Fibroblast of skin of right biceps (primary cell): ENCODE measurements at places on chromosomes 4 and X.
A peak's percentile ranks its signal among the peaks of the same experiment; 100 is the strongest.

DNA sequence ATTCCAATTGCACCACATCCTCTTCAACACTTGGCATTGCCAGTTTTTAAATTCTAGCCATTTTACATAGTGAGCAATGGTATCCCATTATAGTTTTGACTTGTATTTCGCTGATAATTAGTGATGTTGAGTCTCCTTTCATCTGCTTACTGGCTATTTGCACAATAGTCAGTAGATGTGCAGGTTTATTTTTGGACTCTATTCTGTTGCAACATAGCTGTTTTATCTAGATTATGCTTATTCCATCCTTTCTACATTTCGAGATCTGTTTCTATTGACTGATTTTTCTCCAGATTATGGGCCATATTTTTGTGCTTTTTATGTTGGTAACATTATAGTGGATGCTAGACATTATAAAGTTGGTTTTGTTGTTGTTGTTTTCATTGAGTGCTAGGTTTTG is 106.1 kb downstream of the WWC2 start:
- no peak for DNase-seq

DNA sequence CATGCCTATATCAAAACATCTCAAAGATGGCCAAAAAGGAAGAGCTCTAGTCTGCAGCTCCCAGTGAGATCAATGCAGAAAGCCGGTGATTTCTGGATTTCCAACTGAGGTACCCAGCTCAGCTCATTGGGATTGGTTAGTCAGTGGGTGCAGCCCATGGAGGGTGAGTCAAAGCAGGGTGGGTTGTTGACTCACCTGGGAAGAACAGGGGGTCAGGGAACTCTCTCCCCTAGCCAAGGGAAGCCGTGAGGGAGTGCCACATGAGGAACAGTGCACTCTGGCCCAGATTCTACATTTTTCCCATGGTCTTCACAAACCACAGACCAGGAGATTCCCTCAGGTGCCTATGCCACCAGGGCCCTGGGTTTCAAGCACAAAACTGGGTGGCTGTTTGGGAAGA is 57.3 kb upstream of the FGF16 start:
- no peak for DNase-seq

DNA sequence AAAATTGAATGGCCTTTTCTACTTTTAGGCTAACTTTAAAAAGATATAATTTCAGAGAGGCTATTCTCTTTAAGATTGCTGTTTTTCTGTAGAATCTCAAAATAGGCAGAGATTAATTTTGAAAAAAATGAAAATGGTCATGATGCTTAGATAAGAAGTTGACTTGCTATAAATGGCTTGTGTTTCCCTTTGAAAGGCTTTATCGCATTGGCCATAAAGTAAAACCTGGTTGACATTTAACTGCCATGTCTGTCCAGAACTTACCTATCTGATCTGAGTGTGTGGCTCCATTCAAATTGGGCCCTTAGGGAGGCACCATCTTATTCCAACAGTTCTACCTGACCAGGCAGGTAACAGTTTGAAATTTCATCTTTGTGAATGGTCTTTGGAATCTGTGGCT is 56.1 kb downstream of the AFF2 start:
- no peak for DNase-seq

- no peak for DNase-seq
Measured at GRCh38 chrX:133190877-133191738, 27.0 kb downstream of the TFDP3 start.

DNA sequence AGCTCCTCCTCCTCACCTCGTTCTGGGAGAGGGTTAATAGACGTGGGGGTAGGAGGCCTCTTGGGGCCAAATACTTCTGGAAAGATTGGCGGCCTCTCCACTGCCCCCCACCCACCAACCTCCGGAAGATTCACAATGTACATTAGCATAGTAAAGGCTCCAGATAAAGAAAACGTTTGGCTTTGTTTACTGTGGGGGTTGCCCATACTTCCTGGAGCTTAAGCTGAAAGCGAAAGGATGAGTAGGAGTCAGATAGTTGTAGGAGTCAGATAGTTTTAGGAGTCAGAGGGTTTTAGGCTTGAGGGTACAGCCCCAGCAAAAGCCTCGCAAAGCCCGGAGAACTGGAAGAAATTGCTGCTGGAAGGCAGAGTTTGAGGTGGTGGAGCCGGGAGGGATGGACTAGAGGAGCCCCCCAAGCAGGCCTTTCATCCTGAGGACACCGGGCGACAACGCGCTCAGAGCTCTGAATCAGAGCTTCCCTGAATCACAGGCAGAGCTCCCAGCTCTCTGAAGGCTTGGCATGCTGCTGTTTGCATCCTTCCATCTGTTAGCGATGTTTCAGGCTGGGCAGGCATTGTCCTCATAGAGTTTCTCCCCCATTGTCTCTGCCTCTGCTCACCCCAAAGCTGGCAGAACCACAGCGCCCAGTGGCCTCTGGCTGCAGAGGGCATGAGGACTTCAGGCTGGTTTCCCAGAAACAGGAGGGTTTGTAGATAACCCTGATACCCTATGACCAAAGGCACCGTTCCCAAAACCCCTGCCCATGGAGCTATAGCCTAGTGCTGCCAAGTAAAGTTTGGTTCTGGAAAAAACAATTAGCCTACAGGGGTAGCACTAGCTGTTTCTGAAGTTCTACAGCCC is 280.7 kb downstream of the BCOR start:
- peak; percentile 57 for DNase-seq

DNA sequence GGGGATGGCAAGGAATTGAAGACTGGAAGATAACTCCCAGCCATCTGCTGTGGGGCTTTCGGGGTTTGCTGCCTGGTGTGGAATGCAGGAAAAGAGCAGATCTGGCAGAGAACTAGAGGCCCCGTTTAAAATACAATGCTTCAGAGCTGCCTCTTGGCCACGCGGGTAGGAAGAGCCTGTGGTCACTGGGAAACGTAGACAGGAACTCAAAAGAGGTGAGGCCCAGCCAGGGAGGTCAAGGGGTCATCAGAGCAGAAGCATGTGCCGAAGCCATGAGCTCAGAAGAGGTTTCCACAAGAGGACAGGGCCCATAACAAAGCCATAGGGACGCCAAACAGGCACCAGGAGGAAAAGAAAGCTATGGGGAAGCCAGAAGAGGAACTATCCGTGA is 14.5 kb upstream of the STS start:
- peak; percentile 18 for DNase-seq

- DNase-seq = no peak
Measured at GRCh38 chr4:147809211-147809610, 77.3 kb downstream of the ARHGAP10 start.

GRCh38 chr4:184950926-184951325 is 67.4 kb upstream of the HELT start:
- no peak for DNase-seq

DNA sequence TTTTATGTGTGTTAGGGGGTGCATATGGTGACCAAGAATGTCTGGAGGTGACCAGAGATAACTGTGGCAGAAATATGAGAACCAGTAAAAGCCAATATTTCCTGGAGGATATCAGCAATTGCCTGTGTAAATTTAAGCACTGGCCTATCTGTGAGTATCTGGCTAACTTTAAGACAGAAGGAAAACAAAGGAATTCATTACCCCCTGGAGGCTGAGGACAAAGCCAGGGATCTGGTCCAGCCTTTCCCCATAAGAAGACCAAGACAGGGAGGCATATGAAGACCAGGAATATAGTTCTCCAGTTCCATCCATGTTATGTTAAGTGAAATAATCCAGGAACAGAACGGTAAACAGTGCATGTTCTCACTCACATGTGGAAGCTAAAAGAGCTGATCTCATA is 49.2 kb downstream of the MFAP3L start:
- no peak for DNase-seq

- DNase-seq = peak; percentile 14
Measured at GRCh38 chr4:140675599-140676231, 80.5 kb downstream of the TBC1D9 start.

DNA sequence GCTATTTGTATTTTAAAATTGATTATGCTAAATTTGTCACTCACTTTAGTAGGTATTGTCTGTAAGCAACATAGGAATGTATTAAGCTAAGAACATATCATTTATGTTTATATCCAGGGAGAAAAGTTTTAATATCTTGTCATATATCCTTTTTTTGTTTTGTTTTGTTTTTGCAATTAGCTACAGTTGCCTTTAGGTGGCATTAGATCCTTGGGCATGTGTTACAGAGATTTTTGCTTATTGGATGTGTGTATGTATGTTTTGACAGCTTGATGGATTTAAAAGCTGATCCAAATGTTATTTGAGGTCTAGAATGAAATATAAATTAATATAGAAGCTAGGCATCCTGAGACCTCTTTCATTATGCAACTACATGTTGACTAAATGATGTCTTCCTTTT is 36.1 kb upstream of the OTUD4 start:
- peak; percentile 37 for DNase-seq
